ENCODE measurements at places on chromosomes 2 and 18. TPM values are rescaled to one million over a fixed set of nuclear protein-coding genes. Genes with fewer than 3 reads are reported as not detected.

The CCDC148 gene
- 0.34 TPM for total RNA-seq

The DIPK1C gene
- total RNA-seq, result not detected

The TMEM247 gene
- total RNA-seq, result not detected

The TNFAIP6 gene
- total RNA-seq, result not detected

The SMIM21 gene
- total RNA-seq, result not detected

The RND3 gene
- total RNA-seq, result 354 TPM

All from nasal cavity respiratory epithelium epithelial cell of viscerocranial mucosa (primary cell).